T-helper 2 cell treated with Interferon-gamma antibody and Interleukin-4, amounts not matched to agents 100 ng/mL and 5 ng/mL, for 36 hours (primary cell): ENCODE measurements at places on chromosomes 16 and 17. TPM values are rescaled to one million over a fixed set of nuclear protein-coding genes. Genes with fewer than 3 reads are reported as not detected.

The EVI2B gene
- 63.9 and 65.2 TPM in 2 replicates for total RNA-seq

The SLC5A10 gene
- not detected in 2 replicates for total RNA-seq

The NPIPB5 gene
- total RNA-seq: 345 and 347 TPM in 2 replicates

The MGAT5B gene
- total RNA-seq: 0.84 and 1.2 TPM in 2 replicates

The FASN gene
- total RNA-seq: 175 and 181 TPM in 2 replicates

The PIRT gene
- not detected in 2 replicates for total RNA-seq

The TVP23A gene
- total RNA-seq: not detected in 2 replicates

The RUNDC3A gene
- 0.11 and 0.20 TPM in 2 replicates for total RNA-seq

The TBC1D3H gene
- not detected in 2 replicates for total RNA-seq

The G6PC1 gene
- not detected in 2 replicates for total RNA-seq

The CRYM gene
- not detected in 2 replicates for total RNA-seq

The C17orf78 gene
- total RNA-seq: not detected in 2 replicates

The CCL15 gene
- not detected in 2 replicates for total RNA-seq

The GPRC5C gene
- 0.43 TPM in 1 of 2 replicates, not detected in the other for total RNA-seq

The MRC2 gene
- total RNA-seq: 0.70 and 0.73 TPM in 2 replicates

The DDX42 gene
- total RNA-seq: 123 and 129 TPM in 2 replicates

The CLEC10A gene
- not detected in 2 replicates for total RNA-seq

The ITGB3 gene
- total RNA-seq: 1.7 and 1.9 TPM in 2 replicates

The PPL gene
- total RNA-seq: not detected in 2 replicates

The FAHD1 gene
- total RNA-seq: 10.5 and 11.6 TPM in 2 replicates

The OR3A3 gene
- total RNA-seq: not detected in 2 replicates

The ZNF213 gene
- 10.8 and 11.0 TPM in 2 replicates for total RNA-seq

The METTL23 gene
- 40.2 and 41.9 TPM in 2 replicates for total RNA-seq

The SEZ6L2 gene
- total RNA-seq: not detected in 2 replicates

The OTOP3 gene
- not detected in 2 replicates for total RNA-seq

The RPL23 gene
- 1,220 and 1,230 TPM in 2 replicates for total RNA-seq

The TOX3 gene
- not detected in 2 replicates for total RNA-seq

The MT1H gene
- 1.7 and 4.8 TPM in 2 replicates for total RNA-seq

The CTNS gene
- total RNA-seq: 24.4 and 26.9 TPM in 2 replicates

The CLDN7 gene
- total RNA-seq: 0.32 and 0.39 TPM in 2 replicates
